Stromal cell of bone marrow (primary cell): ENCODE measurements at places on chromosomes 16 and 17.

- no peak for DNase-seq
Measured at GRCh38 chr17:60905709-60906108, 228.1 kb downstream of the BCAS3 start.

GRCh38 chr17:41511116-41511515 lies 5.7 kb upstream of the KRT13 start:
- no peak for DNase-seq

- no peak for DNase-seq
Measured at GRCh38 chr17:62616993-62617893, 10.2 kb upstream of the MRC2 start.

DNA sequence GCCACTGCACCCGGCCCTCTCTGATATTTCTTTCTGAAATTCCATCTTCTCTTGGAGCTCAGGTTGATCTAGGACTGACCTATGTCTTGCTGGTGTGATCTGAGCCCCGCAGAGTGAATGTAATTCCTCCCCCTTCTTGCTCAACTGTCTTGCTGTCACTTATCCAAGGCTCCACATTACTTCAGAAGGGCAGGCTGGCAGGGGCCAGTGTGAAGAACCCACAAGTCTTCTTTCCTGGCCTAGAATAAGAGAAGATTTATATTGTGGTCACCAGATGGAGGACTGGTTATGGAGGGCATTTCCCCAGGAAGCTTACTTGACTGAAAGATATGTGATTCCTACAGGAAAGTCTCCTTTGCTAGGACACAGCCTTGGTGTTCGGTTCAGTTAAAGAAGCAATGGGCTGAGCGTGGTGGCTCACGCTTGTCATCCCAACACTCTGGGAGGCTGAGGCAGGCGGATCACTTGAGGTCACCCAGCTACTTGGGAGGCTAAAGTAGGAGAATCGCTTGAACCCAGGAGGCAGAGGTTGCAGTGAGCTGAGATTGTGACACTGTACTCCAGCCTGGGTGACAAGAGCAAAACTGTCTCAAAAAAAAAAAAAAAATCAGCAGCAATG lies 13.4 kb downstream of the ITGAL start:
- no peak for DNase-seq

- DNase-seq: no peak
Measured at GRCh38 chr17:36675250-36675649, 73.9 kb downstream of the MRM1 start.

GRCh38 chr16:31453255-31454204 lies 5.8 kb upstream of the ARMC5 start:
- DNase-seq: no peak

GRCh38 chr16:86046026-86046425 lies 147.1 kb downstream of the IRF8 start:
- no peak for DNase-seq

GRCh38 chr17:80424878-80425765 lies 10.2 kb downstream of the ENDOV start:
- no peak for DNase-seq

- no peak for DNase-seq
Measured at GRCh38 chr17:850851-851763, 69.0 kb downstream of the MRM3 start.

- no peak for DNase-seq
Measured at GRCh38 chr17:2482218-2482617, 29.5 kb downstream of the METTL16 start.

- no peak for DNase-seq
Measured at GRCh38 chr17:7215652-7216180, 3.9 kb downstream of the DLG4 start.

DNA sequence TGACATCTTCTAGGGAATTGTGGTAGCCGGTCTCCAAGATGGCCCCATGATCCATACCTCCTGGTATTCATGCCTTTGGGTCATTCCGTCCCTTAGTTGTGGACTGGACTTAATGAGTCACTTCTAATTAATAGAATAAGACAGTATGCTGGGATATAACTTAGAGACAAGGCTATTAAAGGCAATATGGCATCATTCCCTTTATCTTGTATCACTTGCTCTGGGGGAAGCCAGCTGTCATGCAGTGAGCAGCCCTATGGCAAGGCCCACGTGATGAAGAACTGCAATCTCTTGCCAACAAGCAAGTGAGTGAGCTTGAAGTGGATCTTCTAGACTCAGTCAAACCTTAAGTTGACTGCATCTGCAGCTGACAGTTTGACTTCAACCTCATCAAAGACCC lies 97.8 kb upstream of the MED13 start:
- DNase-seq: no peak

GRCh38 chr17:75672011-75672410 lies 4.9 kb downstream of the SAP30BP start:
- no peak for DNase-seq

- DNase-seq: no peak
Measured at GRCh38 chr17:73783945-73784603, 139.8 kb upstream of the SDK2 start.

DNA sequence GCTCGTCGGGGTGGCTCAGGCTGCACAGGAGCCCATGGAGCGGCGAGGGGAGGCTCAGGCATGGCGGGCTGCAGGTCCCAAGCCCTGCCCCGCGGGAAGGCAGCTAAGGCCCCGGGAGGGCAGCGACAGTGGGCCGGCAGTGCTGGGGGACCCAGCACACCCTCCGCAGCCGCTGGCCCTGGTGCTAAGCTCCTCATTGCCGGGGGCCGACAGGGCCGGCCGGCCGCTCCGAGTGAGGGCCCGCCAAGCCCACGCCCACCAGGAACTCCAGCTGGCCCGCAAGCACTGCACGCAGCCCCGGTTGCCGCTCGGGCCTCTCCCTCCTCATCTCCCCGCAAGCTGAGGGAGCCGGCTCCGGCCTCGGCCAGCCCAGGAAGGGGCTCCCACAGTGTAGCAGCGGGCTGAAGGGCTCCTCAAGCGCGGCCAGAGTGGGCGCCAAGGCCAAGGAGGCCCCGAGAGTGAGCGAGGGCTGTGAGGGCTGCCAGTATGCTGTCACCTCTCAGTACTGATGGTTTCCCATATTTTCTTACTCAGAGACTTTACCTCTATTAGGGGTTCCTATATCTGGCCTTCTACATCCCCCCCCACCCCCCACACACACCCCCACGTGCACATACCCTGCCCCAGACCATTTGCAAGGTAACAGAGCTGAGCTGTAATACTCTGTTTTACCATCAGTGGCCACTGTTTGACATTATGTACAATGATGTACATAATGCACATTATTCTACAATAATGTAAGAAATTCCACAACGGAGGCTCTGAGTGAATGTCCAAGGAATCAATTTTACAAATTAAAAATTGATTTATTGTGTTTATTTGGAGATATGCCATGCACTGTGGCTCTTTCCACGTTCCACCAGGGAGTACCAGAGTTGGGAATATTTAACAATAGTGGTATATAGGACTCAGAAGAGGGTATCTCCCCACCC lies 3.7 kb upstream of the VAT1L start:
- DNase-seq: no peak

GRCh38 chr16:75250089-75250808 lies 1.2 kb downstream of the BCAR1 start:
- DNase-seq: no peak

DNA sequence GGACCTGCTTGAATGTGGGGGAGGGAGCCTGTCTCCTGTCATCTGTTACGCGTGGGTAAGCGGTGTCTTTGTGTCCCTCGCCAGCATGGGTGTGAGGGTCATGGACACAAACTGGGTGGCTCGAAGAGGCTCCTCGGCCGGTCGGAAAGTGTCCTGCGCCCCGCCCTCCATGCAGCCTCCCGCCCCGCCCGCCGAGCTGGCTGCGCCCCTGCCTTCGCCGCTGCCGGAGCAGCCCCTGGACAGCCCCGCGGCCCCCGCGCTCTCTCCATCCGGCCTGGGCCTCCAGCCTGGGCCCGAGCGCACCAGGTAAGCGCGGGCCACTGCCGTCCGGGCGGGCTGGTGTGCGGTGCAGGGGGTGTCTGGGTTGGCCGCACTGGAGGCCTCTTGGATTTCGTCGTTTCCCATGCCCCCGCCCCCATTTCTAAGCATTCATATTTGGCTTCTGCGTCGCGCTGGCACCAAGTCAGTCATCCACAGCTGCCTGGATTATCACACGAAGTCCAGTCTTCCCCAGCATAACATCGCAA lies 43.8 kb downstream of the ELAC2 start:
- no peak for DNase-seq

DNA sequence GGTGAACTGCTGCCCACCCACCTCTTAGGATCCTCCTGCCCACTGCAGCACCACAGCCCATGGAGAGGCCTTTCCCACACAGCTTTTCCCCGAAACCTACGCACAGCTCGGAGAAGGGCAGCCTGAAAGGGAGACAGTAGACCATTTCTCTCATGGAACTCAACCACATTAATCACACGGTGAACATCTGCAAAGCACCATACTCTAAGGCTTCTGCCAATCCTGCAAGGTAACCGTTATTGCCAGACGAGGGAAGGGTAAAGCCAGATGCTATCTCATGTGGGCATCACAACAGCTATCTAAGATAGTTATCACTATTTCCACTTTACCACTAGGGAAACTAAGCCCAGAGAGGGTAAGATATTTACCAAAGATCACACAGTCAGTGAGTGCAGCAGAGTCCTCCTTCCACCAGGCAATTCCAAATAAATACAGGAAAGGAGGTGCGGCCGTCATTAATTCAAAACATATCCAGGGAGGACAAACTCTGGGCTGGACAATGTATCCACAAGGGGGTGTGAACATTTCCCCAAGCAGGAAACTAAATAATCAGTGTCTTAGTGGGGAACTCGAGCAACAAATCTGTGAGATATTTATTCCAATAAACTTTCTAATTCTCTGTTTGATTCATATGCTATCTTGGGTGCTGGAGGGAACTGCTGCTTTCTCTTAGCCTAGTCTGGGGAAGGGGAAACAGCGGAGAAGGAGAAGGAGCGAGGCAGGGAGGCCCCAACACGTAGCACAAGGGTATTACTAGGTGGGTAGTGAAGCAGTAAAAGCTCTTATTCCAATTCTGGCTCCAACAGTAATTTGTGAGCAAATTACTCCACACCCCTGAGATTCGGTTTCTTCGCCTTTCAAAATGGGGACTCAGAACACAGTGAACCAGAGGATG lies 723 bp downstream of the TMEM186 start:
- no peak for DNase-seq

DNA sequence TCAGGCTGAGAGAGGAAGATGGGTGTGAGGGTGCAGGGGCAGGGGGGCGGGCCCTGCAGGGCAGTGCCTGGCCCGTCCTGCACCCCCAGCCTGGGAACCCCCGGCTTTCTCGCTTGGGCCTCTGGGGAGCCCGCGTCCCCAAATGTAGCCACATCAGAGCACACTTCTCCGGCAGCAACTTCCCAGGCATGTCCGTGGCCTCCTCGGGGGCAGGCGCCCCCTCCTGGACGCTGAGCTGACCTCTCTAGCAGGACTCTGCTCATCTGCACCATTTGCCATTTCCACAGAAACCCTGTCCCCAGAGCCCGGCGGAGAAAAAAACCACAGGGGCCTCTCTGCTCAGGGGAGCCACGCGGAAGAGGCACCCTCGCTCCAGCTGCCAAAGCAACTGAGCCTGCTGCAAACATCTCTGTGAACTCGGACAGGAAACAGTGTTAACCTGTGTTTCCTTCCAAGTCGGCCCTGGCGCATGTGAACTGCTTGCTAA lies 63.4 kb downstream of the KLHDC4 start:
- DNase-seq: peak; percentile 9

DNA sequence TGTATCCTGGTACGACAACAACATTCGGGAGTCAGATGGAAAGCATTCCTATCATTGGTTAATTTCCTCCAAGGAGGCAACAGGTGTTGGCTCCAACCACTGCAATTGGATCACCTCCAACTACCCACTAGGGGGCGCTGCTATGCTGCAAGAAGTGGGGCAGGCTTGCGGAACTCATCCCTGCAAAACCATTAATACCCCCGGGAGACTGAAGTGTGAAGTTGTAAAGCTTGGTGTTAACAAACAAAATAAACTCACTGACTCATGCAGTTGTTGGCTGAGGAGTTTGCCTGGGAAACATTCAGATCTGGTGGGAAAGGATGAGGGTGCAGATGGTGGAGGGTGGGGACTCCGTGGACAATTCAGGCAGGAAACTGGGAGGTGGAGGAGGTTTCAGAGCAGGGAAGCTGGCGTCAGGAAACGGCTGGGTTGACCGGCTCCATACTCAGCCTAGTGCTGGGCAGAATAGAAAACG lies 84.9 kb downstream of the HS3ST2 start:
- DNase-seq: peak; percentile 9

- no peak for DNase-seq
Measured at GRCh38 chr17:15441315-15441714, 26.1 kb downstream of the CDRT4 start.

DNA sequence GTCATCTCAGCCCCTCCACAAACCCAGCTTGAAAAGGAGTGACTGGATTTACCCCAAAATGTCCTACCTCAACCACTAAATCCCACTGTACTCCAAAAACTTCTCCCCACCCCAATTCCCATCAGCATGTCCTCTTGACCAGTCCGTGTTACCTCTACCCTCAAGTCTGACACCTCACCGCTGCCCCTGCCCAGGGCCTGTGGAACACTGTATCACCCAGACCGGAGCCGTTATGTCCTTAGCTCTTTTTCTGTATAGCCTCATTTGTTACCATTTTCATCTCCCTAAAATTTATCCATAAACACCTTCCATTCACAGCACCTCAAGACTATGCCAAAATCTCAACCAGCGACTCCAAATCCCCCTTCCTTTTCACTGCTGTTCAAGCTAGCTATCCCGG lies 2.4 kb downstream of the PHF23 start:
- DNase-seq: no peak

DNA sequence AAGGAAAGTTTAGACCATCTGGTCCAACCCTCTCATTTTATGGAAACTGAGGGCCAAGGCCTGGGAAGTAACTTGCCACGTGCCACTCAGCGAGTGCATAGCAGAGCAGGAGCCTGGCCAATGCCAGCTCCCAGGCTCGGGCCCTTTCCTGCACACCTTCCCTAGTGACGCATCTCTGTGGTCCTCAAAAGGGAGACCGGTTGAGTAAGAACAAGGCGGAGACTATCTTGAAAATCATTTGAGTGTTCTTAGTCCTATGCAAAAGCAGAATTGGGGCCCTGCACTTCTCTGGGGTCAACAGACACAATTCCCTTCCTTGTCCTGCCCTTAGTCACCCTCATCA lies 2.8 kb downstream of the CCL4 start:
- DNase-seq: no peak

- no peak for DNase-seq
Measured at GRCh38 chr16:60558936-60559335, 1477.3 kb downstream of the CDH8 start.

GRCh38 chr17:737561-738113 lies 5.2 kb downstream of the TLCD3A start:
- no peak for DNase-seq

DNA sequence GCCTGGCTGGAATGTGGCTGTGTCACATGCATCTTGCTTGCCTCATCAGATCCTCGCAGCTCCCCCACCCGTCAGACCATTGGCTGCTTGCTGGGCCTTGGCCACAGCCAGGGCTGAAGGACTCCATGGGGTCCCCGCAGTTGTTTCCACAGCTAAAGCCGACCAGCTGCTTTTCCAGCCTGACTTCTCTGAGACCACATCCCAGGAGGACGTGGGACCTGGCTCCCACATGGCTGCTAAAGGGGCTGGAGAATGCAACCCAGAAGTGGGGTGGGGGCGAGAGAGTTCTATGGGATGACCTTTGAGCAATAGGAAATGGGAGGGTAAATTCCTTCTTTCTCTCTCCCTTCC lies 193.8 kb downstream of the RAB11FIP4 start:
- DNase-seq: no peak

GRCh38 chr17:10050597-10051101 lies 145.6 kb upstream of the RCVRN start:
- no peak for DNase-seq
